ENCODE measurements at places on chromosomes 11 and 22.

DNA sequence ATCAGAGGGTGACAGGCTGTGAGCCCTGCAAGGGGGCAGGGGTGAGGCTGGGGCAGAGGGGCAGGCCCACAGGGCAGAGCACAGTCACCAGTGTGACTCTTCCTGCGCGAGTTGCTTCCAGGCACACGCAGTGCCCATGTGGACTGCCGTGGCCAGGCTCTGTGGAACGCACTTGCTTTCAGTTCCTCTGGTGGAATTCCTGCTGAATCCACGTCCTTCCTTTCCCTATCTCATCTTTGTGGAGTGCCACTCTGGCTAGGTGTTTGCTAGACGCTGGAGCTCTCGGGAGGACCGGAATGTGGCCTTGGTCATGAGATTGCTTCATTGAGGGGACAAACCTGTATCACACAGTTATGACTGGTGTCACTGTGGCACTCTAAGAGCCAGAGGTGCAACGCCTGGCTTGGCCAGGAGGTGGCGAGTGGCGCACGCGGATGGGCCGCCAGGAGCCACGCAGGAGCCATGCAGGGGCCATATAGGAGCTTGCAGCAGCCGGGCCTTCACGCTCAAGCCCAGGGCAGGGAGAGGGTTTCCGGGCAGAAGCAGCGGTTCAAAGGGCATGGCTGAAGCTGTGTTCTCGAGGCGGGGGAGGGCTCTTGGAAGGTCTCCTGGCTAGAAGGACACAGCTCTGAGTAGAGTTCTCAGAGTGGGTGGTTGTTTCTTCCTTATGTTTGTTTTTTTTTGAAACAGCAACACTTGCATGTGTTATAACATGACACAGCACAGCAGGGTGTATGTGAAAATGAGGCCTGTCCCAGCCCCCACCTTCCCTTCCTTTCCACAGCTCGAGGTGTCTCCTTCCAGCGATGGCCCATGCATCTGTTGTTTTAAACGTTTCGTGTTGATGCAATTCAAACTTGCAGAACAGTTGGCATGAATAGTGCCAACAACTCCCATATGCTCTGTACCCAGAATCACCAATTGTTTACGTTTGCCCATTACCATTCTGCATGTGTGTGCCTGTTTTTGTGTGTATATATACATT, 36.2 kb downstream of the TBC1D22A start:
- peak; percentile 72 for DNase-seq

DNA sequence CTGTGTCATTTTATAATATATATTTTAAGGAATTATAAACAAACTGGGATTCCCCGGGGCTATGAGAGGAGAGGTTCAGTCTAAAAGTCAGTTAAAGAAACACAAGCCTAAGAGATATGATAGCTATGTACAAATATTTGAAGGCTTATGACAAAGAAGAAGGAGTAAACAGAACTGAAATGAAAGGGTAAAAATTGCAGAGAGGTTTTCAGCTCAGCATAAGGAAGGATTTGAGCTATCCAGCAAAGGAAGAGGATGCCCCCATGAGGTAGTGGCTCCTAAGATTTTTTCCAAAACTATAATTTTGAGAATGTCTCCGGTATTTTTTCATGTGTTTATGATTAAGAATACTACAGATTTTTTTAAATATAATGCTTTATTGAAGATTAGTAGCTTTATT, 57.9 kb upstream of the ANGPTL5 start:
- DNase-seq, result no peak

DNA sequence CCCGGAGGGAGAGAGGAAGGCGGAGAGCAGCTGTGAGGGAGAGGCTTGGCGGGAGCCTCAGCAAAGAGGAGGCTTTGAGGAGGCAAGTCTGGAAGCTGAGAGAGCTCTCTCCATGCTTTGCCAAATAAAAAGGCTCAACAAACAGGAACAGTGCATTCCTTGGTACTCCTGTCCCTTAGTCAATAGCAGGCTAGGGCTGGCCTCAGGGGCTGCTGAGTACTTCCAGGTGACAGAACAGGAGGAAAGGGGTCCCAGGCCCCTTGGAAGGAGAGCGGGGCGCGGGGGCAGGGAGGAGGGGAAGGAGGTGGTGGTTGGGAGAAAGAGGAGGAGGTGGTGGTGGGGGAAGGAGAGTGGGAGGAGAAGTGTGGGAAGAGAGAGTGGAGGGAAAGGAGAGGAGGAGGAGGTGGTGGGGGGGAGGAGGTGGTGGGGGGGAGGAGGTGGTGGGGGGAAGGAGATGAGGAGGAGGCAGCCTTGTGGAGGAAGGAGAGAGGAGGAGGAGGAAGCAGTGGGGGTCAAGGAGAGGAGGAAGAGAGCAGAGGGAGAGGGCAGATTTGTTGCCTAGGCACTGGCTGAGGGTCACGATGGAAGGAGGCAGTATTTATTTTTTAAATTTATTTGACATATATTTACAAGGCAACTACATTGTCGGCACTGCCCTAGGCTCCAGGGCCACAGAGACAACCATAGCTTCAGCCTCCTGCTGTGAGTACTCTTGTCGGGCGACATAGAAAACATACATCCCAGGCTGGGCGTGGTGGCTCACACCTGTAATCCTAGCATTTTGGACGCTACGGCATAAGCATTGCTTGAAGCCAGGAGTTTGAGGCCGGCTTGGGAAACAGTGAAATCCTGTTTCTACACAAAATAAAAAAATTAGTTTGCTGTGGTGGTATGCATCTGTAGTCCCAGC, 74.2 kb upstream of the ZBED5 start:
- no peak for DNase-seq

- DNase-seq, result no peak
Observed at GRCh38 chr11:10407749-10408685, 47.0 kb upstream of the AMPD3 start.

DNA sequence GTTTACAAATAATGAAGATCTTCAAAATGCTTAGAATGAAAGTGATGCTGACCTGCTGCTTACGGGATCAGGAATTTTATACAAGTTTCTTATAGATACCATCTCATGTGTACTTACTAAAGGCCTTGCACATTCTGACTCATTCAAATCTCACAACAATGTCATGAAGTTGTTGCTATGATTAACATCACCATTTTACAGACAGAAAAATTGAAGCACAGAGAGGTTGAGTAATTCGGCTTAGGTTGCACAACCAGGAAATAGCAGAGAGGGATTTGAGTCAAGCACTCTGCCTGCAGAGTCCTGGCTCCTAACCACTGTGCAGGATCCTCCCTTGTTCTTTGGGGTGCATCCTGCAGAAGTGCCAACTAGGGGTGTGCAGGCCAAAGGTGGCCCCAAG, 471.9 kb downstream of the MIAT start:
- no peak for DNase-seq

GRCh38 chr11:68336716-68337115, 24.3 kb downstream of the LRP5 start:
- DNase-seq, result no peak

DNA sequence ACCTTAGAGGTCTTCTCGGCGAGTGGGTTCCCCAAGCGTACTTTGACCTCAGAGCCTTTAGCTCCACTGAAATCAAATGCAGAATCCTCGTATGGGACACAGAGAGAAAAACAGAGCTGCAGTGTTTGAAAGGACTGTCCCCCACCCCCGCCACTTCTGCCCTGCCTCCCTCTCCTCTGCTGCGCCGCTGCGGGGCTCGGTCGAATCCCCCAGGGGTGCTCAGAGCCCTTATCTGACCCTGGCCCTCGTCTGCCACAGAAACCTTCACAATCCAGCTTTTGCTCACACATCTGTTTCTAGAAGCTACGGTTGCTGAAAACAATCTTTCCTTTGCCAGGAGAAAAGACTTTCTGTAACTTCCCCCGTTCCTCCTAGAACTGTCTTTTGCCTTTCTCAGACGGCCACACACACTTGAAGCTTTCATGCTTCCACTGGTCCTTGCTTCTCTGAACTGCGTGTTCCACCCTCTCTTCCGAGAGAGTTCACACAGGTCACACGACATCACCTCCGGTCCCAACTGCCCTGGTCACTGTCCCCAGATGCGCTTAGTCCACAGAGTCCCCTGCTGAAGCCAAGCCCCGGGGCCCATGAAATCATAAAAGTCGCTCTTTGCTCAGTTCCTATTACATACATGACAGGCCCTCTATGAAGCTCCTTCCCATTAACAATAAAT, 3.7 kb downstream of the SMIM35 start:
- DNase-seq, result no peak

- no peak for DNase-seq
Observed at GRCh38 chr11:1569251-1569780, 2.8 kb downstream of the DUSP8 start.

GRCh38 chr22:24134090-24134846, 47.0 kb upstream of the SUSD2 start:
- peak; percentile 78 for DNase-seq

GRCh38 chr11:94325681-94326080, 21.3 kb downstream of the IZUMO1R start:
- peak; percentile 14 for DNase-seq

DNA sequence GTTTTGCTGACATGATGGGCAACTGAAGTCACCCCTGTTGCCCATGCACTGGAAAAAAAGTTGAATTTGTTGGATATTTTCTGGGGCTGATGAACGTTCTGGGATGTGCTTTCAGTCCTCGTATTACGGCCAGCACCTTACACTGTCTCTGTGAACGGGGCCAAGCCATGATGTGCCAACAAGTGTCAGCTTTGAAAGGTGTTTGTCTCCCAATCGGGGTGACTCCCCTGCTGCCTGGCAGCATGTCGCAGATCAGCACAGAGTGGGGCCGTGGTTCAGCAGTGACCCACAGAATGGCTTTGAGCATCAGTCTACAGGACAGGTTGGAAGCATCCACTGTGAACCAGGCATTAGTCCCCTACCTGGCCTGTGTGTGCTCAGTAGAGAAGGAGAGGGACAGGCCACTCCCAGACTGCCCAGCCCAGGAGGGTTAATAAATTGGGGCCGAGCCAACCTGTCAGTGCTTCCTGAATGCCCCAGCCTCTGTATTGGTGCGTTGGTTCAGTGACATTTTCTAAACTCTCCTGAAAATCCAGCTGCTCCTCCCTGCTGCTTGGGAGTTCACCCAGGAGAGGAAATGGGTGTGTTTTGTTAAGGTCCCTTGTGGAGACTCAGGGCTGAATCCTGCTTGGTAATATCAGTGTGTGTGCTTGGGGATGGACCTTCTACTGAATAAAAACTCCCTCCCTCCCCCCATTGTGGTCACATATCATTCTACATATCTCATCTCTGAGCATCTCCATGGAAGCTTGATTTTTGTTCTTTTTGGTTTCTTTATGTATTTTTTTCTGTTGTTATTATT, 50.7 kb upstream of the TTC12 start:
- no peak for DNase-seq

DNA sequence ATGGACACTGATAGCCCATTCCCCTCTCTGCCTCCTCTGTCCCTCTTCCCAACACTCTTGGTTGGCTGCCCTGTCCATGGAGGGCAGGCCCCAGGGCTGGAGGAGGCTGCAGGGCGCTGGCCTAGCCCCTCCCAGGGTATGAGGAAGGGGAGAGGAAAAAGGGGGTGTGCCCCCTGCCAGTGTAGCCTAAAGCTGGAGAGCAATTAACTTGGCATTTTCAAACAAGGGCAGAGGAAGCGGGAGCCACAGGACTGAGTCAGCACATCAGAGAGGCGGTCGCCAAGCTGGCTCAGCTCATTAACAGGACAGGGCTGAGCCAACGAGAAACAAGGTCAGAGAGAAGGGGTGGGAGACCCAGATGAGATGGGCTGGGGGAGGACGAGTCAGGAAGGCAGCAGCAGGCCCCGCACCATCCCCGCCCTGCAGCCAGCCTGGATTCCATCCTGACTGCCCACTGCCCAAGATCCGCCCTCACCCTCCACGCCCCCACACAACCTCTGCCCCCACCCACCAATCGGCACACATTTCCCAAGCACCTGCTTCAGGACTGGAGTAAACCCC, 76.3 kb downstream of the BUD13 start:
- no peak for DNase-seq

- no peak for DNase-seq
Observed at GRCh38 chr11:115377882-115378296, 126.3 kb downstream of the CADM1 start.

DNA sequence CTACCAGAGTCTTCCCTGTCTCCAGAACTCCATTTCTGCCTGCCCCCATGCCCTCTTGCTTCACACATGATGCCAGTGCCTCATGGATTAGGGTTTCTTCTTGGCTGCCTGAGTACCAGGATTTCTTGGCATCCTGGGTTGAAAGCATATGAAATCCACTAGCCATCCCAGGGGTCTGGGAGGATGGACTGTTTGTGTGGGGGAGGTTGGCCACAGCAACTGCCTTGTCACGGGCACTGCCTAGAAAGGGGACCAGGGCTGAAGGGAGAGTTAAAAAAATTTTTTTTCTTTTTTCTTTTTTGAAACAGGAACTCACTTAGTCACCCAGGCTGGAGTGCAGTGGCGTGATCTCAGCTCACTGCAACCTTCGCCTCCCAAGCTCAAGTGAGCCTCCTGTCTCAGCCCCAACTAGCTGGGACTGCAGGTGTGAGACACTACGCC, 4.2 kb downstream of the USP35 start:
- no peak for DNase-seq

DNA sequence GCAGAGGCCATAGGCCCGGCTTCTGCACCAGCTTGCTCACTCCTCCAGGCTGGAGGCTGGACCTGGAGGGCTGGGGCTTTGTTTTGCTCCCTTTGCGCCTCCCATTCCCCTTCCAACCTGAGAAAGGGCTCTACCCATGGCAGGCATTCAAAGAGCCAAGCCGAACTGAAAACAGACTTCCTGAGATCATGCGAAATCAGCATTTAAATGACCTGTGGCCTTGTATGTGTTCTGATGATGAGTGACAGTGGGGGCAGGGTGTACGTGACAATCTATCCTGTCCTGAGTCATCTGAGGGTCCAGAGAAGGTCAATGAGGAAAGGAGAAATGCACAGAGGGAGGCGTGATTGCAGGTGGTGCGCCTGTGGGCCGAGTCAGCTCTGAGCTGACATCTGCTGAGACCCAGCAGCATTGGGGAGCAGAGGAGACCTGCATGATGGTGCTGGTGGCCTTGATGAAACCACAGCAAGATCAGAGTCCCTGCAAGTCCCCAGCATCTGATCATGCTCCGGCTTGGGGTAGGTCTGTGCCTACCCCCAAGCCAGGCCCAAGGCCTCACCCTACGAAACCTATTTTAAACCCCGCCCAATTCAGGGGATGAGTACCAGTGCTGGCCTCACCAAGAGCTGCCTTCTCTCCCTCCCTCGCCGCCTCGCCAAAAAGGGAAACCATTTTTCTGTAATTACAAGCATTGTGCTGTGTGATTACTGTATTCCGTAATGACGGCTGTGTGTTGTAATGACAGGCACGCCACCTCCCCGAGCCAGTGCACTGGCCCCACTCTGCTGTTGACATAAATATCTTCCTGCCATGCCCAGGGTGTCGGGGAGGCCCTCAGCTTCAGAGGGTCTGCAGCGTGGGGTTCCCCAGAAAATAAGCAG, 95.2 kb upstream of the ANO1 start:
- DNase-seq, result no peak

- DNase-seq, result no peak
Observed at GRCh38 chr11:76466666-76467065, 21.8 kb downstream of the EMSY start.

DNA sequence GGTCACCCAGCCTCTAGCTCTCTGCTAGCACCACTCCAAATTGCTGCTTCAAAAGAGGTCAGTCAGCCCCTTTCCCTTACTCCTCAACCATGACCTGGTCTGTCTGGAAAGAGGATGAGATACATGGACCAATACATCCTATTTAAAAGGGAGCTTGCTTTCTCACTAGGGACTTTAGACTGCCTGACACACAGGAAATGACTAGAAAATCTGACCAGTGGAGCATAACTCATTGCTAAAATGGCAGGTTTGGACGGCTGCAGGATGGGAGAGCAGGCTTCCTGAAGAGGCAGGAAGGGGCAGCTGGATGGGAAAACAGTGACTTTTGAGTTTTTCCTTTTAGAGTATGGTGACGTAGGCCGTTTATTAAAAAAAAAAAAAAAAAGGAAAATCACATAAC, 25.3 kb downstream of the STIM1 start:
- DNase-seq, result no peak

Data from CD4-positive, alpha-beta memory T cell (primary cell).